Neural progenitor cell (in vitro differentiated cells): ENCODE measurements at places on chromosomes 5 and 9. TPM values are rescaled to one million over a fixed set of nuclear protein-coding genes. Genes with fewer than 3 reads are reported as not detected.

The KIF4B gene
- 0.12 TPM in 1 of 2 replicates, not detected in the other for total RNA-seq

The CSF1R gene
- not detected in 2 replicates for total RNA-seq

The CDH10 gene
- total RNA-seq, result 0.19 and 0.65 TPM in 2 replicates

The PCDHGA1 gene
- 1.0 and 1.5 TPM in 2 replicates for total RNA-seq

The SMIM27 gene
- 6.4 and 9.7 TPM in 2 replicates for total RNA-seq

The FAM221B gene
- not detected in 2 replicates for total RNA-seq

The CARD6 gene
- 0.09 TPM in 1 of 2 replicates, not detected in the other for total RNA-seq

The CAMK2A gene
- total RNA-seq, result 0.09 and 0.28 TPM in 2 replicates

The SNX30 gene
- 18.7 and 19.9 TPM in 2 replicates for total RNA-seq

The PCDHGC5 gene
- total RNA-seq, result 0.43 and 1.3 TPM in 2 replicates

The SEMA4D gene
- 19.1 and 24.9 TPM in 2 replicates for total RNA-seq

The TMC1 gene
- not detected in 2 replicates for total RNA-seq

The LCN15 gene
- not detected in 2 replicates for total RNA-seq

DNA sequence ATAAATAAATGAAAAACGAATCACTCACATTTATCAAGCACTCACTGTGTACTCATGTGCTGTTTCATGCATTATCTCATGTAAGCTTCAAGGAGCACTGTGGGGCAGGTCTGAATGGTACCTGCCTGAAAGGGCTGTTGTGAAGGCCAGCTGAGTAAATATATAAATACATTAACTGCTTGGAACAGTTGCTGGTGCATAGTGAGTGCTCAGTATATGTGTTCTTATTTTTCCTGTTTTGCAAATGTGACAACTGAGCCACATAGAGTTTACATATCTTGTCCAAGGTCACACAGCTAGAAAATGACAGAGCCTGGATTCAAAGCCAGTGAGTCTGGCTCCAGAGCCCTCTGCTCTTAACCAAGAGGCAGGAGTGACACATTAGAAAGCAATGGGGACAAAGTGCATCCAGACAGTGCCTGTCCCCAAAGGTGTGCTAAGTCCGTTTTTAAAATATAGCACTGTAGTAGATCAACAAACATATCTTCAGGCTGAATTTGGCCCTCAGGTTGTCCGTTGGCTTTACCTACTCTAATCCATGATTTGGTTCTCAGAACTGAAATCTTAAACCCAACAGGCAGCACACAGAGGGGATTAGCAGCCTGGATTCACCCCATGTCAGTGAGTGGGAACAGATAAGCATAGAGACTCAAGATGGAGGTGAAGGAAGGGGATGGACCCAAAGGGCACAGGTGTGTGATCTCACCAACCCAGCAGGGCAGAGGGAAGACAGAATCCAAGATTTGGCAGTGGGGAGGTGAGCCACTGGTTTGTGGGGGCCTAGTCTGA, 70.8 kb downstream of the WWC1 start:
- H3K4me3 ChIP-seq, result no peak overlapping the region
- no peak overlapping the region for H3K27ac ChIP-seq
- H3K4me1 ChIP-seq, result peaks cover 10% of the 10 kb centered on the region
- H3K36me3 ChIP-seq, result no peaks in the 10 kb centered on the region
- DNase-seq, result no peak

- peak overlapping the region; percentile 1 for H3K4me3 ChIP-seq
- peaks cover 17% of the 10 kb centered on the region for H3K36me3 ChIP-seq
- no peak for DNase-seq
- H3K27ac ChIP-seq, result no peak overlapping the region
- no peaks in the 10 kb centered on the region for H3K27me3 ChIP-seq
- H3K4me1 ChIP-seq, result peaks cover 16% of the 10 kb centered on the region
These were observed 4.4 kb downstream of the HNRNPAB start for GRCh38 chr5:178208540-178209227.

GRCh38 chr9:336039-336438, 121.4 kb downstream of the DOCK8 start:
- DNase-seq, result no peak
- H3K27ac ChIP-seq, result no peak overlapping the region
- no peaks in the 10 kb centered on the region for H3K36me3 ChIP-seq

- no peaks in the 10 kb centered on the region for H3K27me3 ChIP-seq
- DNase-seq, result no peak
These were observed 98.5 kb upstream of the SPATA31C2 start for GRCh38 chr9:88236511-88237478.

DNA sequence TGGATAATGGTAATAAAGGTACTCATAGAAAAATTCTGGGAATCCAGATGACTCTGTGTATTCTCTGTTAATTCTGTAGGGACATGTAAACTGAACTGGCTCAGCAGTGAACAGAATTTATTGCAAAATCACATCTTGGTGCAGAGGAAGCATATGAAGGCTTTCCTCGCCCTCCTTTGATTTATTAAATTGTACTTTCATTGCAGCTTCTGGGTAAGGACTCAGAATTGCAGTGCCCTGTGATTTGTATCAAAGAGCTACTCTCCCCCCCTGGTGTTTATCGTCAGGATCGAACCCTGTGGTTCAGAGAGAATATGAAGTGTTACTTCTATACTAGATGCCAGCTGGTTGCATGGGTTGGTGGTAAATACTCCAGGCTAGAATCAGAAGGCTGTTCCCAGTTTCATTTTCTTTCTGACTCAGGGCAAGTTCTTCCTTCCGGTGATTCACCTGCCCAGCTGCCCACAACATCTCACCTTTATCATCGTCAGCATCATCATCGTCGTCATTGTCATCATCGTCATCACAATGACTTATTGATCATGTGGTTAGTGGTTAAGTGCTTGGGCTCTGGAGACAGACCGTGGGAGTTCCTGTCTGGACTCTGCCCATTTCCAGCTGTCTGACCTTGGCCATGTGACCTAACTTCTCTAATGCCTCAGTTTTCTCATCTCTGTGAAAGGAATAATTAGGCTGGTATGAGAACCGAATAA, 238.8 kb downstream of the ARHGAP26 start:
- no peak for DNase-seq
- no peaks in the 10 kb centered on the region for H3K36me3 ChIP-seq
- no peak overlapping the region for H3K27ac ChIP-seq
- no peaks in the 10 kb centered on the region for H3K27me3 ChIP-seq
- H3K4me3 ChIP-seq, result no peak overlapping the region
- H3K4me1 ChIP-seq, result peaks cover 6% of the 10 kb centered on the region

DNA sequence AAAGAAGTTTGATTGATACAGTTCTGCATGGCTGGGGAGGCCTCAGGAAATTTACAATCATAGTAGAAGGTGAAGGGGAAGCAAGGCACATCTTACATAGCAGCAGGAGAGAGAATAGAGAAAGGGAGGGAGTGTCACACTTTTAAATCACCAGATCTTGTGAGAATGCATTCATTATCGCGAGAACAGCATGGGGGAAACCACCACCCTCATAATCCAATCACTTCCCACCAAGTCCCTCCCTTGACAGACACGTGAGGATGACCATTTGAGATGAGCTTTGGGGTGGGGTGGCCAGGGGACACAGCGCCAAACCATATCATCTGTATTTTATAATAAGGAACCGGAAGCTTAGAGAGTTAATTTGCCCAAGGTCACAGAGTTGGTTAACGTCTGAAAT, 13.7 kb upstream of the FOCAD start:
- no peaks in the 10 kb centered on the region for H3K27me3 ChIP-seq
- peaks cover 18% of the 10 kb centered on the region for H3K4me1 ChIP-seq
- H3K27ac ChIP-seq, result no peak overlapping the region
- DNase-seq, result no peak

- no peaks in the 10 kb centered on the region for H3K27me3 ChIP-seq
- no peak overlapping the region for H3K4me3 ChIP-seq
- no peak overlapping the region for H3K27ac ChIP-seq
- DNase-seq, result no peak
These were observed 34.3 kb downstream of the ITK start for GRCh38 chr5:157214861-157215513.

GRCh38 chr5:137808503-137809135, 54.5 kb upstream of the HNRNPA0 start:
- no peak for DNase-seq
- H3K36me3 ChIP-seq, result no peaks in the 10 kb centered on the region
- H3K4me1 ChIP-seq, result peaks cover 20% of the 10 kb centered on the region
- H3K4me3 ChIP-seq, result no peak overlapping the region
- no peaks in the 10 kb centered on the region for H3K27me3 ChIP-seq

GRCh38 chr5:163916376-163916775, 411.0 kb downstream of the MAT2B start:
- H3K27me3 ChIP-seq, result no peaks in the 10 kb centered on the region
- H3K4me3 ChIP-seq, result no peak overlapping the region
- DNase-seq, result no peak
- no peaks in the 10 kb centered on the region for H3K4me1 ChIP-seq

DNA sequence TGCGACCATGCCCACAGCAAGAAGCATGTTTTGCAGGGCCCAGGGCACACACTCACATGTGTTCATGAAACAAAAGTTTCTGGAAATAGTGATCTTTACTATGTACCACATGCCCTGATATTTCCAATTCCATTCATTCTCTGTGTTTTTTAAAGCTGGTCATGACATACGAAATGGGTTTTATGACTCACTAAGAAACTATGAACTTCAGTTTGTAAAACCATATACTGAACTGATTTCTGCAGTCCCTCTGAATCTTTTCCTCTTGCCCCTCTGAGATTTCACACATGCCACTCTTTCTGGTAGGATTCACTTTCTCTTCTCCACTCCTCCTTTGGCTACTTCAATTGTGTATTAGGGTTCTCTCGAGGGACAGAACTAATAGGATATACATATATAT, 416.1 kb upstream of the TRPC7 start:
- no peak for DNase-seq
- no peaks in the 10 kb centered on the region for H3K36me3 ChIP-seq
- no peaks in the 10 kb centered on the region for H3K4me1 ChIP-seq
- H3K27ac ChIP-seq, result no peak overlapping the region
- no peaks in the 10 kb centered on the region for H3K27me3 ChIP-seq

- no peak overlapping the region for H3K4me3 ChIP-seq
- H3K27me3 ChIP-seq, result no peaks in the 10 kb centered on the region
- H3K27ac ChIP-seq, result peak overlapping the region; percentile 86
- peak; percentile 64 for DNase-seq
These were observed 36.8 kb downstream of the DENND1A start for GRCh38 chr9:123893115-123893514.

DNA sequence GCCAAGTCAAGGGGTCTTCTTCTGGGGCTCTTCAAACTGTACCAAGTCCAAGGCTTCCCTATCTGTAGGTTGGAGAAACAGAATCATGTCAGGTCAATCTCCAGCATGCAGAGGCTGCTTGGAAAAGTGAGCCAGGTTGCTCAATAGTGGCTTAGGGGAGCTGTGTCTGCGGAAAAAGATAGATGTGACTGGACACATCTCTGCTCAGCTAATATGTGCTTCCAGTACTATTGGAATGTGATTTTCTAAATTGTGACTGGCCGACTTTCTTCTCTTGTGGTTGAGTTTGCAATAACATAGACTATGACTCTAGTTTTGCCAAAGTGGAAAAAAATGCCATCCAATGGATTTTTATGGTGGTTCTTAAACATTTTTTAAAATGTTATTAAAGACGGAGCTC, 136.7 kb downstream of the BOD1 start:
- no peak overlapping the region for H3K4me3 ChIP-seq
- H3K36me3 ChIP-seq, result no peaks in the 10 kb centered on the region
- no peak overlapping the region for H3K27ac ChIP-seq

DNA sequence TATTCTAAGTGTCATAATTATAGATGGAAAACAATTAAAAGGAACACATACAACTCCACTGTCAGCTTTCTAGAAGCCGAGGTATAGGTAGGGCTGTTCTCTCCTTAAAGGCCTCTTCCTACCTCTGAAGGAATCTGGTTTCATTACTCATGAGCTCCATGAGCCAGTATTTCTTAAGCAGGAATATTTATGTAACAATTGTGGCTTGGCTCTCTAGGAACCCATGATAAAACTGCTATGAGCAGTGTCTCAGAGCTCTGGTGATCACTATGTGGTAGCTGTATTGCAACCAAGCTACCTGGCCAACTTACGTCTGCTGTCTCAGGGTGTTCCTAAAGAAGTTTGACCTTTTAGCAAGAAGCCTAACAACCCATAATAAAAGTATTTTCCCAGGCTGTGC, 157.7 kb downstream of the CEP120 start:
- no peaks in the 10 kb centered on the region for H3K36me3 ChIP-seq
- no peaks in the 10 kb centered on the region for H3K27me3 ChIP-seq
- no peak overlapping the region for H3K27ac ChIP-seq

GRCh38 chr9:132023419-132024180, 56.1 kb downstream of the MED27 start:
- no peak overlapping the region for H3K4me3 ChIP-seq
- H3K4me1 ChIP-seq, result peaks cover 23% of the 10 kb centered on the region
- H3K27me3 ChIP-seq, result no peaks in the 10 kb centered on the region
- no peak for DNase-seq
- no peak overlapping the region for H3K27ac ChIP-seq

DNA sequence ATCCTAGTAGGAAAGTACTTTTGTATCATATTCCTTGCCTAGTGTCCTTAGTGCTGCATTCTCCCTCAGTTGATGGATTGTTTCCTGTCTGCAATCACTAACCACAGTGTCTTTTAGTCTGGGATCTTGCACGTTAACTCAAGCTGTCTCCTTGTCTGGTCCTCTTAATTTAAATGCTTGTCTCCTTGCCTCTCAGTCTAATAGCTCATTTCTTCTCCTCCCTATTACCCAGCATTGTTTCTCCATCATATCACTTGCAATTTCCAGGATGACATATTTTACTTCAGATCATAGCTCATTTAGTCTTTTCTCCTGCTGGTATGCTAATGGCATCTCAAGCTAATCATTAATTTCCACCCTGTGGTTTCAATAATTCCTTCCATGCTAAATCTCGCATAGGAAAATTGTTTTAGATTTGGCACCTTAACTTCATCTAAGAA, 2052.0 kb upstream of the C9orf72 start:
- H3K27me3 ChIP-seq, result no peaks in the 10 kb centered on the region
- no peak overlapping the region for H3K4me3 ChIP-seq
- no peak overlapping the region for H3K27ac ChIP-seq
- H3K4me1 ChIP-seq, result no peaks in the 10 kb centered on the region
